ENCODE measurements at places on chromosomes 7 and 10. TPM values are rescaled to one million over a fixed set of nuclear protein-coding genes. Genes with fewer than 3 reads are reported as not detected.

GRCh38 chr10:17951868-17952371 is at the start of gene SLC39A12:
Gene SLC39A12, plus strand, starts transcription at chr10:17951918. Its CDS starts 1,359 bp downstream, at chr10:17953277.
- H3K27ac ChIP-seq = no peak within 1 kb of the TSS
- no peak within 1 kb of the TSS for H3K4me3 ChIP-seq
- H3K36me3 ChIP-seq = no peaks in the 10 kb centered on the region
- no peaks in the 10 kb centered on the region for H3K27me3 ChIP-seq
- no peaks in the 10 kb centered on the region for H3K4me1 ChIP-seq

PRDX3 gene
- total RNA-seq = 93.8 TPM

HOXA7 gene
- total RNA-seq = not detected

PITX3 gene
- not detected for total RNA-seq

- H3K27me3 ChIP-seq = no peaks in the 10 kb centered on the region
- peaks cover 5% of the 10 kb centered on the region for H3K36me3 ChIP-seq
- H3K27ac ChIP-seq = peak overlapping the region; percentile 99
- no peak for DNase-seq
Observed at GRCh38 chr7:128738570-128739047, 550 bp upstream of the CALU start.

- H3K4me3 ChIP-seq = no peak overlapping the region
- no peaks in the 10 kb centered on the region for H3K27me3 ChIP-seq
- no peak for DNase-seq
- no peaks in the 10 kb centered on the region for H3K36me3 ChIP-seq
- no peak overlapping the region for H3K27ac ChIP-seq
Observed at GRCh38 chr7:67413670-67414069, 417.0 kb downstream of the TYW1 start.

- H3K36me3 ChIP-seq = no peaks in the 10 kb centered on the region
- no peak for DNase-seq
- no peak overlapping the region for H3K4me3 ChIP-seq
- peaks cover 6% of the 10 kb centered on the region for H3K27me3 ChIP-seq
- H3K27ac ChIP-seq = no peak overlapping the region
Observed at GRCh38 chr10:79405221-79405994, 40.0 kb downstream of the ZCCHC24 start.

- no peak overlapping the region for H3K4me3 ChIP-seq
- H3K4me1 ChIP-seq = no peaks in the 10 kb centered on the region
- no peak overlapping the region for H3K27ac ChIP-seq
- no peaks in the 10 kb centered on the region for H3K36me3 ChIP-seq
- no peak for DNase-seq
Observed at GRCh38 chr7:22193450-22193983, 163.4 kb downstream of the RAPGEF5 start.

DNA sequence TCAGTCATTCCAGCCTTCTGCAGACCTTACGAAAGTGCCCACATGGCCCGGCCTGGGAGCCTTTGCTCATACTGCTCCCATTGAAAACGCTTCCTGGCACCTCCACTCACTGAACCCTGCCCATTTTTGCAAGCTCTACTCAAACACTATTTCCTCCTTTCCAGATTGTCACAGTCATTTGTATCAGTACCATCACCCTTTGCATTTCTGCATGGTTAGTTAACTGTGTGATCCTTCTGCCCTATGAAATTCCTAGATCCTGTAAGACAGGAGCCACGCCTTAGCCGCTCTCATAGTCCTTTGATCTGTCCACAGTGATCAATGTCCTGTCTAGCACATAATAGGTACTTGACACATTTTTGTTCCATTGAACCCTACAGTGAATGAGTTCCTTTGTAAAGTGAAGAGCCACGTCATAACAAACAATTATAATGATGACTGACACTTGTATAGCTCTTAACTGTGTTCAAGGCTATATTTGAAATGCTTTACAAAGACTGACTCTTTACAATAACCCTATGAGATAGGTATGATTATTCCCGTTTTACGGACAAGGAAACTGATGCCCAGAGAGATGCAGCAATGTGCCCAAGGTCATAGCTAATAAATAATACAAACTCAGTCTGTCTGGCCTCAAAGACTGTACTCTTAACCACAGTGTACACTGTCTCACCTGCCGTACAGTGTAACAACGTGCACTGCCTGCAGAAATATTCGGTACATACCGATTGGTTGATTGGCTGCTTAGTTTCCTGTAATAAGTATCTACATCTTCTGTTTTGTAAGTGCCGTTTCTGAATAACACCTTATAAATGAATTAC is 16.6 kb upstream of the ITIH2 start:
- no peak overlapping the region for H3K4me3 ChIP-seq
- peaks cover 3% of the 10 kb centered on the region for H3K4me1 ChIP-seq
- H3K36me3 ChIP-seq = no peaks in the 10 kb centered on the region
- no peak overlapping the region for H3K27ac ChIP-seq

DNA sequence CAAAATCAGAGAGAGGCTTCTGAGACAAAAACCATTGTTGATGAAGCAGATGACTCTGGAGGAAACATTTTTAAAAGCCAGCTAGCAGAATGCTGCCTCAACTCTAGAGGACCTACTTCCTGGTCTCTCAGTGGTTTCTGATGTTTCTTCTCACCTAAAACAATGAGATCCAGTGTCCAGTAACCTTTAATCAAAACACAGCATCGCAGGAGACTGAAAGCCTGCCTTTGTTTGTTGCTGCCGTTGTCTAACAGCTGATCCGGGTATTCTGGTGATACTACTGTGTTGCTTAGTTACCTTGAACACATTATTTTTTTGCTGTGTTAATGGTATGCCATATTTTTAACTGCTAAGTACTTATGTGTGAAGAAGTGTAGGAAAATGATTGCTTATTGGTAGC is 70.9 kb downstream of the WIPF3 start:
- no peak overlapping the region for H3K27ac ChIP-seq
- no peaks in the 10 kb centered on the region for H3K36me3 ChIP-seq

All from activated naive CD8-positive, alpha-beta T cell treated with anti-CD3 and anti-CD28 coated beads, Interleukin-2, amount 10 ng/mL, durations not matched to agents 7 days and 5 days (primary cell).